ENCODE measurements at places on chromosomes 2 and 18.

GRCh38 chr2:216645636-216645950 is 12.4 kb downstream of the IGFBP2 start:
- DNase-seq, result no peak

GRCh38 chr2:208360259-208361076 is 46.1 kb upstream of the PTH2R start:
- DNase-seq, result no peak

- no peak for DNase-seq
Measured at GRCh38 chr18:23859466-23860336, 154.9 kb upstream of the TTC39C start.

DNA sequence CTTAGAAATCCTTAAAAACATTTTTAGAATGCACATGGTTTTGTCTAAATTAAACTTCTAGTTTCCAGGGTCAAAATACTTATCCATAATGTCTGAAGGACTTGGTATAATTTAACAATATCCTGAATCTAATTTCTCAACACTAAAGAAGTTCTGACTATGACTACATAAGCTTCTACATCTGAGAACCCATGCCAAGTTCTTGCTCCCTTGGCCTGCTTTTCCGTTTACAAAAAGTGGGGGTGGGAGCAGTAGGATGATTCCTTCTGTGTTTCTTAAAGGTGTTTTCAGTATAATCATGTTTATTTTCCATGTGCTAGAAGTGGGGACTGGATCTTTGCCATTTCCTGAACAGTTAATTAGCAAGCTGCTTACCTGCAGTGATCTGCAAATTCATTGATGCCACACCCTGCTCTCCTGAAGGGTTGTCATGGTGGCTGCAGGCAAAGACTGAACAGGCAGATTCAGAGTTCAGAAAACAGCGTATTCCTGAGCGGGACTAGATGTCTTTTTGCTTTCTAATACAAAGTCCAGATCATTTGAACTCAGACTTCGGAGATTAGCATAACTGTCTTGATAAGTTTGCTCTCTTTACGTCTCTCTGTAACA is 36.2 kb downstream of the ADNP2 start:
- DNase-seq, result no peak

DNA sequence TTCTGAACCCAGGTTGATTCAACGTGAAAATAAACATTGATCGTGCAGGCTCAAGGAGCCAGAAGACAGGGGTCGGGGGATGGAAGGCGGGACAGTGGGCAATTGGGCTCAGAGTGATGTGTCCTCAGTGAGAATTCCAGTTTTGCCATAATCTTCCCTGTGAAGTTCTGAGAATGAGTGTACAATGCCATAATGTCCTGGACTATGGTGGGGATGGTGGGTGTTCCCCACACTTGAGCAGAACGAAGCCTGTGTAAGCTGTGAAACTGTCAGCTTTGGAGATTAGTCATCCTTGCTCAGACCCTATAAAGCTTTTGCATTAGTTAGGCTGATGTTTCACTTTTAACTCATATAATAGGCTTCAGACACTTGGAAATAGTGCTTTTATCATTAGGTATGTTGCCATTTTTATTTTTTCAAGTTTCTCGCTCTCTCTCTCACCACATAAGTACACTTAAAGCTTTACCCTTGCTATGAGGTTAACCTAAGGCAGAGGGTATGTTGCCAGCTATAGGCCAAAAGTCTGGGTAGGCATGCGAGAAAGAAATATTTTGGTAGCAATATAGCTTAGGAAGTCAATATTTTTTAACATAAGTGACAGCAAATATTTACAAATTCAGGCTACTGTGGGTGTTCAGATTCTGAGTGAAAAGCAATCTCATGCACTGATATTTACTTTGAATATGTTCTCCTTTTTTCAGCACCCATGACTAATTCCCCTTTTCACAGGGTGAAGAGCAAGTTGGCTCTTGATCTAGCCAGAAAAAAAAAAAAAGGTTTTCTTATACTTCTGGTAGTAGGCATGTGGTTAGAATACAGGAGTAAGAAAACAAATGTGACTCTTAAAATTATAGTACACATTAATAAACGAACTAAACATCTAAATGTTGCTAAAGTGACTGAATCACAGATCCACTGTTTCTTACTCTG is 47.2 kb downstream of the CDC42EP3 start:
- no peak for DNase-seq

DNA sequence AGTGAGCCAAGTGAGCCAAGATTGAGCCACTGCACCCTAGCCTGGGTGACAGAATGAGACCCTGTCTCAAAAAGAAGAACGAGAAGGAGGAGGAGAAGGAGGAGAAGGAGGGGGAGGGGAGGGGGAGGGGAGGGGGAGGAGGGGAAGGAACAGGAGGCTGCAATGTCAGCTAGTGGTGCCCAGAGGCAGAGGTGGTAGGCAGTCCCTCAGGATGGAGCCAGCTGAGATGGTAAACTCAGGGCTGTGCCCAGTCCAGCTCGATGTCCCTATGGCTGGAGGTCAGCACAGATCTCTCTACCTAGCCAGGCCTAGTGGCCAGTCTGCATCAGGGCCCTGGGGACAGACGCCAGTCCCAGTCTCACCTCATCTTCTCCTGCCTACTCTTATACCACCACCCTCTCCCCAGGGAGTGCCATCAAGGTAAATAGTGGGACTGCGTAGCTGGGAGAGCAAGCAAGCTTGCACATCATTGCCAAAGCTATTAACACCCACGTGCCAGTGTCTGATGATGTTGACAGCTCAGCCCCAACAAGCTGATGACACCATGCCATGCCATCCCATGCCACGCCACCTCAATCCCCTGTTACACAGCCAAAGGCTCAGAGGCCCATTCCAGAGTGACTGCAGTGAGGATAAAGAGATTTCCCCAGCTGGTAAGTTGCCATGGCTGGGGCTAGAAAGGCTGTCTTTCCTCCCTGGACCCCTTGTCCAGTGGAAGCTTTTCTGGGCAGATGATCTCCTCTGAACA is 7.6 kb upstream of the PLB1 start:
- DNase-seq, result no peak
